Dorsolateral prefrontal cortex (tissue), 122 donors: ENCODE measurements at places on chromosomes 6 and 20.

- no peak for DNase-seq
Observed at GRCh38 chr6:14985366-14985765, 260.5 kb upstream of the JARID2 start.

- no peak for DNase-seq
Observed at GRCh38 chr6:19231878-19232561, 605.1 kb upstream of the ID4 start.

GRCh38 chr20:10578607-10579006 lies 95.2 kb downstream of the JAG1 start:
- no peak for DNase-seq

- DNase-seq: no peak
Observed at GRCh38 chr20:59458645-59459044, 145.7 kb upstream of the PHACTR3 start.

GRCh38 chr20:64069614-64070243 lies 6.7 kb downstream of the TCEA2 start:
- DNase-seq: no peak

DNA sequence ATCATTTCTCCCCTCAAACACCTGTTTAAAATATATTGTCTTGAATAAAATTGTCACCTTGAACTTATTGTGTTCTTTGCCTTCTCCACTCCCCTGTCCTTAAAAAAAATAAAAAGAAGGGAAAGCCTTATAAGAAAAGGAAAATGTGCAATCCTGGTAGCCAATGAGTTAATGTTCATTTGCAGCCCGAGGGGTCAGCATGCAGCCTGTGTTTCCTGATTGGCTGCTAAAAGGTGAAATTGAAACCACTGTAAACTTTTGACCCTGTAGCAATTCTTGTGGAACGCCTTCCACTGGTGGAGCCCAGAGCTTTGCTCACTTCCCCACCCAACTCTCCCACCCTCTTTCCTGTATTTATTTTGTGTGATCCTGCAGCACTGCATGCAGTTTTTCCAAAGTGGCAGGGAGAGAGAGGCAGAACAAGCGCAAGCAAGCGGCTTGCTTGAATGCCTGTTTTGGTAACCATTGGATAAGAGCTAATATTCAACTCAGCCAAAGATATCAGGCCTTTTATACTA lies 74.9 kb downstream of the NCOA3 start:
- DNase-seq: no peak

GRCh38 chr6:93779086-93779841 lies 359.9 kb upstream of the EPHA7 start:
- no peak for DNase-seq

GRCh38 chr6:161227004-161227960 lies 46.6 kb downstream of the AGPAT4 start:
- DNase-seq: no peak

DNA sequence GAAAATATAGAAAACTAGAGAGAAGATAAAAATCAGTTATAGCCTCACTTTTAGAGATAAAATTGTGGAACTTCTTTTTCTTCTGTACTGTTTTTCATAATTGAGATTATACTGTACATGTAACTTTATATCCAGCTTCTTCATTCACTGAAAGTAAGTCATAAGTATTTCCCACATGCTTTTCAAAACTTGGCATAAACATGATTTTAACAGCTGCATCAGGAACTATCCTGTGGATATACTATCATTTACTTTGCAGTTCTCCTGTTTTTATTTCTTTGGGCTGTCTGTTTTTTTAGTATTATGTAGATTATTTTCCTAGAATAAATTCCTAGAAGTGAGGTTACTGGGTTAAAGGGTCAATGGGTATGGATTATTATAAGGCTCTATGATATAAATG lies 14.8 kb downstream of the DSTN start:
- DNase-seq: no peak

DNA sequence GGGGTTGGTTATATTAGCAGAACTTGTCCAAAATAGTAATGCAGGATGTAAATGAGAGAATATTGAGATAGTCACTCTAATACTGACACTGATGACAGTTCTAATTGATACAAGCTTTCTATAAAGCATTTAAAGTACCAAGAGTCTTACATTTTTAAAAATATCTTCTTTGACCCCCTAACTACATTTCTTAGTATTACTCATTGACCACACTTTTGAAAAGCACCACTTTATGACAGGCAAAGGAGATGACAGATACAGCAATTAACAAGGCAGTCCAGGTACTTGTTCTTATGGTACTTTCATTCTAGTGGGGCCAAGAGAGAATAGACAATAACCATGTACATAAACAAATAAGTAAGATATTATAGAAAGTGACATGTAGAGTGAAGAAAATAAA lies 139.4 kb upstream of the EYA4 start:
- no peak for DNase-seq

DNA sequence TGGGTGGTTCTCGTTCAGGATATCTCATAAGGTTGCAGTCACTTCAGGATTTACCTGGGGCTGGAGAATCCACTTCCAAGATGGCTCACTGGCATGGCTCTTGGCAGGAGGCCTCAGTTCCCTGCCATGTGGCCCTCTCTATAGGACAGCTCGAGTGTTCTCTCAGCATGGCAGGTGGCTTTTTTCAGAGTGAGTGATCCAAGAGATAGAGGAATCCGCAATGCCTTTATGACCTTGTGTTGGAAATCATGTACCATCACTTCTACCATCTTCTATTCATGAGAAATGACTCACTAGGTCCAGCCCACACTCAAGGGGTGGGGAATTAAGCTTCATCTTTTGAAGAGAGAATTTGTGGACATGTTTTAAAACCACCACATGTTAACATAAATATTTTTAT lies 37.8 kb downstream of the PPP1R16B start:
- DNase-seq: no peak

DNA sequence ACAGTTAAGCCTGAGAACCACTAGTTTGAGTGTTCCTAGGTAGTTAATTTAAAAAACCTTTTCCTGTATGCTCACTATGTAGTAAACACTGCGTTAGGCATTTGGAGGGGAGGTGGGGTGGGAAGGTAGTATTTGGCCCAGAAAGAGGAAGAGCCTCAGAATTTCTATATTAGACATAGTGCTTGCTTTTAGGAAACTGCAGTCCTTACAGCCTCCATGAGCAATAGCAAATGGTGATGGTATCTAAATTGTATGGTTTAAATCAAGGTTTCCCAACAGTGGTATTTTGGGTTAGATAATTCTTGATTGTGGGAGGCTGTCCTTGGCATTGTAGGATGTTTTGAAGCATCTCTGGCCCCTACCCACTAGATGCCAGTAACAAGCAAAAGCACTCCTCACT lies 61.5 kb upstream of the RIPOR2 start:
- DNase-seq: no peak

DNA sequence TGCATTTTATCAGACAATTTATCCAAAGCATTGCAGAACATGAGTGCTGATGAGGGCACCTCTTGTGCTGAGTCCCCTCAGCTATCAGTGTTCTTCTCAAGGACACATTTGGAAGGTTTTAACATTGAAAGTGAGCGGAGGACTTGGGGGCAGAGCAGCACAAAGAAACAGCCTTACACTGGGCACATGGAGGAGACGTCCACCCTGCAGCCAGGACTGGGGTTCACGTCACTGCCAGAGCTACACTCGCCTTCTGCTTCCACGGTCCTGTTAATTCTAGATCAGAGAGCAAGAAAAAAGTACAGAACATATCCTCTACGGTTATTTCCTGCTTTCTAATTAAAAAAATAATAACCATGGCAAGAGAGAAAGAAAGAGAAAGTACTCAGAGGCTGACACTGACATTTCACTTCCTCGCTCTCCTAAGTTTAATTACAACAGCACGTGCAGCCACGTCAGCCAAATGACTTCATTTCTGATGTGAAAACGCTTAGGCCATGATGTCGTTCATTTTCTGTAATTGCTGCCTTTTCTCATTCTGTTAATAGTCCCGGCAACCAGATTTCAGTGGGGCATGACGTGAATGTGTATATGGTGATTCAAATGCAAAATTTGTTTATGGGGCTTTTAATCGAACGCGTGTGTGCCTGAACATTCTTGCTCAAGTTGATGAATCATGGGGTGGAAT lies 5.1 kb downstream of the PRND start:
- DNase-seq: no peak

DNA sequence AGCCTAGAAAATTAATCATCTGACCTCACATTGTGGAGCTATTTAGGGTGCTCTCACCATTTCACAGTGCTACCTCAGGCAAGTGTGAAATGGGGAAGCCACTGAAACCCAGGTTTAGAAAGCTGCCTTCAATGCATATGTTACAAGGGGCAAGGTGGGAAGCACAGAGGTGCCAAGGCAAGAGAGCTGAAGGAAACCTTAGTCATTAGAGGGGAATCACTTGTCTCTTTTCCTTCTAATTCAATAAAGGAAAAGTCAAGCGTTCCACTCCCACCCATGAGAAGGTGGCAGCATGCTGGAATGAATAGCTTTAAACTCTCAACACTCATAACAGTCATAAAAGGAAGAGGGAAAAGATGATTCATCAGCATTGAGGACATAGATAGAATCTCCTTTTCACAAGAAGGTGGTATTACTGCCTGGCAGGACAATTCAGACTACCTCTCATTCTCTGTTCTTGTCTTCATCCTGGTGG lies 251.9 kb upstream of the IRAK1BP1 start:
- DNase-seq: no peak

- no peak for DNase-seq
Observed at GRCh38 chr20:58438970-58439808, 50.2 kb downstream of the VAPB start.

DNA sequence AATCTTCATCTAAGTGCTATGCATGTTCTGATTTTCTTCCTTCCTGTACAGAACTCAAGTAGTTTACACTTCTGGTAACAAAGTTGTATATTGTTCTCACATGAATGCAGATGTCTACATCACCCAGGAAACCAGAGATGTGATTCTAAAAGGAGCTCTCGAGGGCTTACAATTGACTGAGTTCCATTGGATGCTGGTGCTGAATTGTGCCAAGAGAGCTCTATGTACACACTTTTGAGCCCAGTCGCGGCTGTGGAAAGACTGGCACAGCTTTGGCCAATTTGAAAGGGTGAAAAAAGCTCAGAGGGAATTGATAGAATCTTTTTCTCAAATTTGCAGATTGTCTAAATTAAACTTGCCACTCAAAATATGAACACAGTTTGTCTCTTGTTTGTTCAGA lies 340.7 kb downstream of the LMBRD1 start:
- peak; percentile 39 for DNase-seq

GRCh38 chr6:36719126-36719525 lies 21.5 kb downstream of the RAB44 start:
- no peak for DNase-seq

DNA sequence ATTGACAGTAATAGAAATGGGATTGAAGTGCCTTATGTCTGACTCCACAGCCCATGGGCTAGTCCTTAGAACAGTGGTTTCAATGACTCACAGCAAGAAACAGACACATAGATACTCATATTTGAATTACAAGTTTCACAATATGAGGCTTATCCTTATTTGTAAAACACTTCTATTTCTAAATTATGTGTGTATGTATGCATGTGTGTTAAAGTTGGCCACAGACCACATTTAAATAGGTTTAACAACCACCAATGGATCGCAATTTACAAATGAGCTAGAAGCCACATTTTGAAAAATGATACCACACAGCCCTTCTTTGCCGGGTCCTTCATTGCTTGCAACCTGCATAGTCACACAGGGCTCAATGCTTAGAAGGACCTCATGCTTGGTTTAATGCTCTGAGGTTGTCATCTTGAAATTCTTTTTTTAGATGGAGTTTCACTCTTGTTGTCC lies 157.8 kb upstream of the PREP start:
- no peak for DNase-seq

GRCh38 chr20:8621001-8621400 lies 447.9 kb upstream of the PLCB4 start:
- no peak for DNase-seq

DNA sequence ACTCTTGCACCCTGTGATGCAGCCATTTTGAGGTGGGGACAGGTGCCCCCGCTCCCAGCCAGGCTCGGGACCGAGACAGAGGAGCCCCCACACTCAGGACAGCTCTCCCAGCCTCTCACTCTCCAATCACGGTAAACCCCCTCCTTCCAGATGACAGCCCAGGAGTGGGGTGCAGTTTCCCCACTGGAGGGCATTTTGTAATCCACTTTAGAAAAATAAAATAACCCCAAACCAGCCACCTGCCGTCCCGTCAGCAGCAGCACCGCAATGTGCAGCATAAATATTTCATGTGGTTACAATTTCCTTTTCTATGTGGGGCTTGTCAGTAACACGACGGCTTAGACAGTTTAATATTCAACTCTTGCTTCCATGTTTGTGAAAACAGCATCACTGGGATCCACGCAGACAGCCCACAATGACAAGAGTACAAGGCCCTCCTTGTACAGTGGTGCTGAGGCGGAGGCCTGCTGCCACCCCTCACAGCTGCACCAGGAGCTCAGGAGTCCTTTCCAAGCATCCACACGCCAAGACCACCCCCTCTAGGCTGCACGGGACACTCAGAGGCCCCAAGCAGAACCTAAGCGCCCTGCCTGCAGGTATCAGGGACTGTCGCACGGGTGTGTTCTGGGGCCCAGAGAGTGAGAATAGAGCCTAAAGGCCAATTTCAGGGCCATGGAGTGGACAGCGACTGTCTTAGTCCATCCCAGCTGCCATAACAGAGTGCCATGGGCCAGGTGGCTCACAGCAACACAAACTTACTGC lies 116.7 kb downstream of the JPH2 start:
- DNase-seq: peak; percentile 53

DNA sequence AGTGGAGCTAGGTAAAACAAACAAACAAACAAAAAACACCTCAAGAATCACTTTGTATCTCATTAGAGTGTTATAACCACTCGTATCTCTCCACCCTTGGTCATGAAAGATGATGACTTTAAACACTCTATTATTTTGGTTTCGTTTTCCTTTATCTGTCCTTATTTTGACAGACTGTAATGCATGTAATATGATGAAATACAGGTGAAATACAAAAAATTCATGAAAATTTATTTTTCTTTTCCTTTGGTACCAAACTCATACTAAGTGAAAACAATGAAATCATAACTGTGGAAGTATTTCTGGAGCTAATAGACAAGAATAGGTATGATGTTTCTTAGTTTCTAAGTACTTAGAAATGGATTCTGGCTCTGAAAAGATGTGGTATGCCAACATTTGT lies 4.1 kb downstream of the OR12D2 start:
- no peak for DNase-seq

GRCh38 chr6:151167034-151167433 lies 72.7 kb upstream of the AKAP12 start:
- DNase-seq: no peak

GRCh38 chr20:18637224-18637623 lies 49.4 kb downstream of the DTD1 start:
- no peak for DNase-seq

DNA sequence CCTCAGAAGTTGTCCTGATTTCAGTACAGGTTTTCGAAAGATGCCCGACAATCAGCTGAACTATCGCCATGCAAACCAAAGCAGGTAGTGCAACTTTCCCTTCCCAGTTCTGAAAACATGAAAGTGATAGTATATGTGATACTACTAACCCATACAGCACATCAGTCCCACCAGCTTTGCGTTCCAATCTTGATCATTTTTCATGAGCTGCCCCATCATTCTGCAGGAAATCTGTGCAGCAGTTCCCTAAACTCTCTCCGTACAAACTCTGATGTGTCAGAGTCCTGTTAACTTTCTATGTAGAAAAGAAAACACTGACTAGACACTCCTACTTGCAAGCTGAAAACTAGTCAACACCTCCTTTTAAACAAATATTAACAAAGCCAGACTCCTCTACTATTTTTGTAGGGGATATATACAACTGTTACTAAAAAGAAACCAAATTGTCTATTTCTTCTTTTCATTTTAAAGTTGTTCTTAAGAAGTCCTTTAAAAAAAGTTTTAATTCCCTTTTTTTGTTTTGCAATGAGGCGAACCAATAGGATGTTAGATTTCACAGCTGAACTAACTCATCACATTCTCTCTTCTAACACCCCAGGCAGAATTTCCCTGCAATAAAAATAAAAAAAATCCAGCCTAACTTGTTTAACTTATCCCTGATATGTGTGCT lies 99.6 kb upstream of the DST start:
- DNase-seq: no peak
